ENCODE measurements at places on chromosomes 12 and 14.

GRCh38 chr12:87618199-87618598, 411.0 kb downstream of the C12orf50 start:
- no peak for DNase-seq

DNA sequence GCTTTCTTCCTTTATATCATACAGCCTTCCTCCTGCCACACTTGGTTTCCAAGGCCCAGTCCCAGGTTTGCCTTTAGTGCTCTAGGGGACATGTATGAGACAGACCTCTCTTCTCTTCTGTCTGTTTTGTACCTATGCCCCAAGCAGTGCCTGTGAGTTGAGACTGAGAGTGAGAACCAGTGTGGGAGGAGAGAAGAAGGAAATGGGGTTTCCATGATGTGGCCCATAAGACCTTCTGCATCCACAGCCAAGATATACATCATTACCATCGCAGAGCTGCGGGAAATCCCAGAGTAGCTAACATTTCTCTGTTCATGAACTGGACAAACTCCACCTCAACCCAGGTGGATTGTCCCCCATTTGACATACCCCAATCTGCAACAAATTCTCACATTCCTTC, 2.8 kb downstream of the TESPA1 start:
- no peak for DNase-seq

DNA sequence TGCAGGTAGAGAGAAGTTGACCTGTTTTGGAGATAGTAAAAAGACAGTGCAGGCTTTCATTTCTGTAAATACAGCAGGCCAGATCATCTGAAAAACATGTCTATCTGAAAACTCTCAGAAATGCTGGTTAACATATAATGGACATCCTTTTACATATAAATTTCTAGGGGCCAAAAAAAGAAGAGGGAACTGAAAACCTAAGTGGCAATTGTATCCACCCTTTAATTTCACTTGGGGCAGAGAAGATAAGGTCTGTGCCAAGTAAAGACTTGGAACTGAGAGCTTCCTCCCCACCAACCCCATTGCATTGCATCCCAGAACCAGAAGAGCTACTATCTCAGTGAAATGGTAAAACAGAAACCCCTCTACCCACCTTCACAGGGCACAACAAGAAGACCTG, 141.0 kb downstream of the SRGAP1 start:
- DNase-seq: no peak

GRCh38 chr12:62522984-62523383, 56.4 kb downstream of the MON2 start:
- peak; percentile 20 for DNase-seq

GRCh38 chr12:74725154-74725553, 187.5 kb downstream of the ATXN7L3B start:
- no peak for DNase-seq

DNA sequence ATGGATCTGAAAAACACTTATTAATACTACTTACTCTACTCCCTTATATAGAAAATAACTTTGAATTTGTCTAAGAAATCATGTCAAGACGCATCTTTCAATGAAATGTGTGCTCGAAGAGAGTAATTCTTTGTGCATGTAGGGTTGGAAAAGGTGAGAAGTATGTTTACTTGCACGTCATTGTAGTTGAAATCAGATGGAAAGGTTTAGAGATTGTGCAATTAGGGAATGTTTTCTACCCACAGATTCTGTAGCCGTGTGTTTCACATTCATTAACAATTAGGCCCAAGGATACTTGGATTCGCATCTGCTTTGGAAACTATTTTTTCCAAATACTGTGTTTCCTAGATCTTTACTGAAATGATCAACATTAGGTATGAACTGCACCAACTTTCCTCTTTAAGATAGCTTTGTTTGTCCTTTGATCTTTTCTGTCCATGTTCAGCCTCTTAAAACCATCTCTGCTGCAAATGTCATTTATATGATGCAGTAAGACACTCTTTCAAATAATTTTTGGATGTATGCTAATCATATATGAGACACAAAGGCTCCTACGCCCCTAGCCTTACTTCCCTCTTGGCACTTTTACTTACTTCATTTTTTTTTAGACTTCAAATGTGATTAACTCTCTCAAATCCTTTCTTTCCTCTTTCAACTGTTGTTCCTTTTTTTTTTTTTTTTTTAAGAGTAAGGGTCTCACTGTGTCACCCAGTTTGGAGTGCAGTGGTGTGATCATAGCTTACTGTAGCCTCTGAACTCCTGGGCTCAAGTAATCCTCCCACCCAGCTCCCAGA, 58.0 kb upstream of the PSMA6 start:
- DNase-seq: no peak

- peak; percentile 45 for DNase-seq
Measured at GRCh38 chr14:50773632-50774541, 57.1 kb downstream of the NIN start.

DNA sequence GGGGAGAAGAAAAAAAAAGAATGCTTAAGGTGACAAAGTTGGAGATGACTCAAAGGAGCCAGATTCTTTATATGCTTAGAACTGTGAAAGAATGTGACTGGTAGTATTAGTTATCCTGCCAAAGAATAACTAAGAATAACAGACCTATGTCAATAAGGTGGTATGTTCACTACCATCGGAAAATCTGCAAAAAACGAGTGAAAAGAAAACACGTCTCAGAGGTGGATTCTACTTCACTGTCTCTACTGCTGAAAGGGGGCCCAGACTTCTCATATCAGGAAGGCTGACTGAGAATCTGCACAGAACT, 64.7 kb downstream of the IPO8 start:
- no peak for DNase-seq

- DNase-seq: no peak
Measured at GRCh38 chr14:71399057-71399487, 491.8 kb downstream of the PCNX1 start.

- peak; percentile 8 for DNase-seq
Measured at GRCh38 chr12:94244165-94245133, 96.1 kb downstream of the PLXNC1 start.

DNA sequence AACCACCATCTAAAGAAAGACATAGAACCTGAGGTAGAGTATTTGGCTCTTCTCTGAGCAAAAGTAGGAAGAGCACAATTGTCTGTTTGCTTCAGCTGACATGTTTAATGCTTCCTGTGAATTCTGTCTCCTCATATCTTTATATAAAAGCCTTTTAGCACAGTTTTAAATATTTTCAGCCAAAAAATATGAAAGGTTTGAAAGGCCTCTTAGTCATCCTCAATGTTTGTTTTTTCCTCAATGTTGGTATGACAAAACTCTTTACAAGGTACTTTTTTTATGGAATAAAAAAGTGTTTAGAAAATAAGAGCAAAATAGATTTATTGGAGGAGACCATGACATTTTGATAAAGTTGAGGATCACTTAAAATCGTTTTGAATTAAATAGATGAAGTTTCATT, 360.9 kb downstream of the NAV3 start:
- DNase-seq: peak; percentile 28

- no peak for DNase-seq
Measured at GRCh38 chr12:19896041-19896440, 456.7 kb downstream of the AEBP2 start.
